Muscle of arm (tissue), 14 donors: ENCODE measurements at places on chromosomes 7 and 10.

DNA sequence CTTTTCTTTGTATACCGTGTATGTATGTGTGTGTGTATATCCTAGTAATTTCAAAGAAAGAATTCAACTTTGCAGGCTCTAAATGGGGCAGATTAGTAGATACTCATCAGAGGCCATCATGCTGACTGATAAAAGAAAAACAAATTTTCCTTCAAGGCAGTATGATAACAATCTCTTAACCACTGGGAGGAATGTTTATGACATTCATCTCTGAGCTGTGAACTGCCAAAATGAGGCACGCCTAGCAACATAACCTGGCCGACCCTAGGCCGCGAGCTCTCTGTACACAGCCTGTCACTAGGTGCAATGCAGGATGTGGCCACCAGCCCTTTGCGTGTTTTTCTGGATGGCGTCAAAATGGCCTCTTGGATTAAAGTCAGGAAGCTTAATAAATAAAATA is 343.7 kb upstream of the GALNT17 start:
- DNase-seq = no peak

GRCh38 chr7:157637216-157637949 is 300.6 kb downstream of the DNAJB6 start:
- no peak for DNase-seq

DNA sequence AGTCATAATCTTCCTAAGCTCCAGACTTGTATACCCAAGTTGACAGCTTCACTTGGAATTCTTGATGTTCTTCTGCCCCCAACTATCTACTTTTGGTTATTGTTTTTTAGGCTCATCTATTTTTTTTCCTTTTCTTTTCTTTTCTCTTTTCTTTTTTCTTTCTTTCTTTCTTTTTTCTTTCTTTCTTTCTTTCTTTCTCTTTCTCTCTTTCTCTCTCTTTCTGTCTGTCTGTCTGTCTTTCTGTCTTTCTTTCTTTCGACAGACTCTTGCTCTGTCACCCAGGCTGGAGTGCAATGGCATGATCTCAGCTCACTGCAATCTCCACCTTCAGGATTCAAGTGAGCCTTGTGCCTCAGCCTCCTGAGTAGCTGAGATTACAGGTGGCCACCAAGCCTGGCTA is 36.5 kb downstream of the KMT2E start:
- DNase-seq = no peak

- DNase-seq = no peak
Measured at GRCh38 chr7:35894721-35895120, 93.9 kb downstream of the SEPTIN7 start.

GRCh38 chr10:122052701-122053100 is 63.7 kb downstream of the TACC2 start:
- DNase-seq = no peak
